ENCODE measurements at places on chromosomes 4 and X. TPM values are rescaled to one million over a fixed set of nuclear protein-coding genes. Genes with fewer than 3 reads are reported as not detected.

ADGRG4 gene
- not detected for total RNA-seq

- no peak for DNase-seq
These were observed 454.2 kb downstream of the GRIA2 start for GRCh38 chr4:157674699-157675098.

DNA sequence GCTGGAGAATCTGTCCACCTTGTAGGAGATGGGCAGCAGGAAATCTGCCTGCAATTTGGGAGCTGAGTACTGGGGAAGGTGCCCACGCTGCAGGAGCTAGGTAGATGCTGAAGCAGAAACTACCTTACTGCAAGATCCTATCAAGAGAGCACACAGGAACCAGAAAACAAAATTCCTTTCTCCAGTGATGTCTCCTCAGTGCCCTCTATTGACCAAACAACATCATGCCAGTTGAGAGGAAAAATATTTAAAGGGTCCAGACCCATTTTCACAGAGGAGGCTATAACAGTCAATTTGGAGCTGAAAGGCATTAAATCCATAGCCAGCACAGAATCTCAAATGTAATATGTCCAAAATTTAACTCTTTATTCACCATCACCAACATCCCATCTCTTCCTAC is 406.8 kb downstream of the SLITRK2 start:
- DNase-seq: no peak

DACH2 gene
- total RNA-seq: 0.08 TPM

GRCh38 chrX:149908308-149908707 is 21.1 kb upstream of the HSFX4 start:
- no peak for DNase-seq

GRCh38 chr4:30836231-30836630 is 116.1 kb downstream of the PCDH7 start:
- no peak for DNase-seq

HDAC8 gene
- 29.4 TPM for total RNA-seq

DNA sequence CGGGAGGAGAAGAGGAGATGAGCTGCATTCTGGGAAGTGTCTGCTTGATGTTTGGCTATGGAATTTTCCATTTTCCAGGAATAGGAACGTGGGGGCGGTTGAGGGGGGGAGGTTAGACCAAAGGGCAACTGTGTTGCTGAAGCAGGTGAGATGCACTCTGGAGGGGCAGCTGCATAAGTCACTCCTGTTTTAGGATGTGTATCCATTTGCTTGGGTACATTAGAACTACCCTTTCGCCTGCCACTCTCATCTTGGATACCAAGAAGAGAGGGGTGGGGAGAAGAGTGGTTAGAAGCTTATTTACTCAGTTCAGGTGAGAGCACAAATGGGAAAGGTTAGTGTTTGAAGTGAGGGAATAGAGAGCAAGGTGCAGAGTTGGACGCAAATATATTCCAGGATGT is 934 bp upstream of the GPR119 start:
- no peak for DNase-seq

DNA sequence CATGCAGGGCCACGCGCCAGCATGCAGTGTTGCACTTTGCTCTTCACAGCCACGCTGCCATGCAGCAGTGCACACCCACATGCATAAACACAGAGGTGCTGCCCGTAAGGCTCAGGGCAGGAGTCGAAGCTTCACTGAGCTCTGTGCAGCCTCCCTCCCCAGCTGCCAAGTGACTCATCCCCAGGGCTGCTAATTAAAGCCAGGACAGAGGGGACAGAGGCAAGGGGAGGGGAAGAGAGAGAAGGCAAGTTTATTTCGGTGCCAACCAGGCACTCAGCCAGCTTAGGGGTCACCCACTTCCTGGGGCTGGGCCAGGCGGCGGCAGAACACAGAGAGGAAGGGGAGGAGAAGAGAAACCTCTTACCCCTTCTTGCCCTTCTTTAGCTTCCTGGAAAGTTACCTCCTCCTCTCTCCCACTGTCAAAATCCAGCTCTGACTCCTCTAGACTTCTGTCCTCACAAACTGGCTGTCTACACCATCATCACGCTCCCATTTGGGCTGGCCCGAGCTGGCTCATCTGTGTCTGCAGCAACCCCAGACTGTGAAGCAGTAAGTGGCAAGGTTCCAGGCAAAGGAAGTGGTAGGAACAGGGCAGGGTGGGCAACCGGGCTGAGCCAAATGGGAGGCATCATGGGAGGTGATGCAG is 6.2 kb upstream of the IQSEC2 start:
- DNase-seq: no peak

FHIP1A gene
- 2.4 TPM for total RNA-seq

RPS6KA6 gene
- 7.4 TPM for total RNA-seq

DUSP21 gene
- total RNA-seq: not detected
